ENCODE measurements at places on chromosomes 2 and 18.
A peak's percentile ranks its signal among the peaks of the same experiment; 100 is the strongest.

- DNase-seq: no peak
These were observed 194.6 kb downstream of the GPD2 start for GRCh38 chr2:156630579-156631337.

- DNase-seq: no peak
These were observed 172.2 kb downstream of the GLI2 start for GRCh38 chr2:120907822-120908221.

- no peak for DNase-seq
These were observed 17.0 kb downstream of the CYP27A1 start for GRCh38 chr2:218798767-218799504.

DNA sequence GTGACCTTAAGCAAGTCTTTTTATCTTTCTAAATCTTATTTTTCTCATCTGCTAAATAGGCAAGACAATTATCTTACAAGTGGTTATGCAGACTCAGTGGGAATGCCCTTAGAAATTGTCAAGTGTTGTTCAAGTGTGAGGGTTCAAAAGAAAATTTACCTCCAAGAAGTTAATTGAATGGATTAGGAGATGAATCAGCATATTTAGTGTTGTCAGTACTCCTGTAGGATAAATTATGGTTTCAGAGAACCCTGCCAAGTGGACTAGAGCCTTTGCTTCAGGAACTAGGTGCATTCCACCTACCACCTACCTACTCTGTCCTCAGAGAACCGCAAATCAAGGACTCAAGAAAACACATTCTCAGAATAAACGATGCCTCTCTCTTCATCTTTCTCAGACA is 69.8 kb upstream of the KCTD1 start:
- no peak for DNase-seq

GRCh38 chr2:16030206-16031057 is 90.1 kb downstream of the MYCN start:
- no peak for DNase-seq

DNA sequence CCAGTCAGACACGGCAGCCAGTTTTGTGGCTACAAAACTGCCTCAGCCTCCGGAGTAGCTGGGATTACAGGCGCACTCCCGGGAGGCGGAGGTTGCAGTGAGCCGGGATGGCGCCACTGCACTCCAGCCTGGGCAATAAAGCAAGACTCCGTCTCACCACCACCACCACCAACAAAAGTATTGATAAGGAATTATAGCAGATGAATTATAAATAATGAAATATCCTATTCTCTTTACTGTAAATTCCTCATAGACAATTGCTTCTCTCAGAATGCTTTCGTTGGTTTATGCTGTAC is 1.4 kb upstream of the FAM161A start:
- DNase-seq: peak; percentile 17

Measured in activated B cell treated with CpG ODN at 0.5 μM for 24 hours (primary cell).